ENCODE measurements at places on chromosomes 5 and 9.

DNA sequence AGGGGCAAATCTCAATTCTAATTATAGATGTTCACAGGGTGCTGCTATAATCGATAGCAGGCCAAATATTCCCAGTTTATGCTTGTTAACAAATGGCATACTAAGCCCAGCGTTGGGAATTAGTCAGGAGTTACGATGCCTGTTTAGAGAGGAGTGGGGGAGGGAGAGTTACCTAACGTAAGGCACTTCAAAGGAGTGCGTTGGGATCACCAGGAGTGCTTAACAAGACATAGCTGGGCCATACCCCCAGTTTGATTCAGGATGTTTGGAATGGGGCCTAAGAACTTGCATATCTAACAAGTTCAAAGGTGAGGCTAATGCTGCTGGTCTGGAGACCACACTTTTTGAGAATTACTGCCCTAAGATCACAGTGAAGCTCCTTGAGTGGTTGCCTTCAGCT is 14.5 kb upstream of the SRP19 start:
- DNase-seq, result no peak

GRCh38 chr9:21856301-21857094 is 54.1 kb downstream of the MTAP start:
- no peak for DNase-seq

DNA sequence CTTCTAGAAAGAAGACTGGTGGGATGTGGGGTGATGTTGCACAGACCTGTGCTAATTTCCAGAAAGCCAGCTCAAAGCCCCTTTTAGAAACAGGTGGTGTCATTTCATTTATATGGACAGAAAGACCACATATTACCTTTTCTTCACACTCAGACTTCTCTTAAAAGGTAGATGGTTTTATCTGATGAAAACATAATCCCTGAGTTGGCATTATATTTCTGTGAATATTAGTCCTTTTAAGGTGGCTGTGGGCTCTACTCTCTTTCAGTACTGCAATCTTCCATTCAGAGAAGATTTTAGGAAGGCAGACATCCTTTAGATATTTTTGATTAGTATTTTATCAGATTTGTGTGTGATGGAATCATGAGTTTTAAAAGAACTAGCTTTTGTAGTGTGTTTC is 73.2 kb downstream of the PPIC start:
- DNase-seq, result no peak

DNA sequence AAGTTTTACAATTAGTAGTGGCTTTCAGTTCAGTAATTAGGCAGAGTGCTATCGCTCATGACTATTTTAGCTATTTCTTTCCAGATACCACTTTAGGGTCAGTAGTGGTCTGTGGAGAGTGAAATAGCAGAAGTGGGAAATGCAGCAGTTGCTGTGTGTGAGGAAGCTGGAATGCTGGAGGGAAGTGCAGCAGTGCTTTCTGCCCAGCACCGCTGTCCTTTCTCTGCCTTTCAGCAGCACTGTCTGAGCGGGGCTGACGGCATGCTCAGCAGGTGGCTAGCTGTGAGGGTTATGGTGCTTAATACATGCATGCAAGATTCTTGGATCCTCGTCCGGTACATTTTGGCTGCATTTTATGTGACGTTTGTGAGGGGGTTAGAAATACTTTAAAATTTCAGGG is 213.9 kb downstream of the PBX3 start:
- DNase-seq, result no peak

- DNase-seq, result no peak
These were observed 220.9 kb downstream of the MAPKAP1 start for GRCh38 chr9:125486152-125486508.

DNA sequence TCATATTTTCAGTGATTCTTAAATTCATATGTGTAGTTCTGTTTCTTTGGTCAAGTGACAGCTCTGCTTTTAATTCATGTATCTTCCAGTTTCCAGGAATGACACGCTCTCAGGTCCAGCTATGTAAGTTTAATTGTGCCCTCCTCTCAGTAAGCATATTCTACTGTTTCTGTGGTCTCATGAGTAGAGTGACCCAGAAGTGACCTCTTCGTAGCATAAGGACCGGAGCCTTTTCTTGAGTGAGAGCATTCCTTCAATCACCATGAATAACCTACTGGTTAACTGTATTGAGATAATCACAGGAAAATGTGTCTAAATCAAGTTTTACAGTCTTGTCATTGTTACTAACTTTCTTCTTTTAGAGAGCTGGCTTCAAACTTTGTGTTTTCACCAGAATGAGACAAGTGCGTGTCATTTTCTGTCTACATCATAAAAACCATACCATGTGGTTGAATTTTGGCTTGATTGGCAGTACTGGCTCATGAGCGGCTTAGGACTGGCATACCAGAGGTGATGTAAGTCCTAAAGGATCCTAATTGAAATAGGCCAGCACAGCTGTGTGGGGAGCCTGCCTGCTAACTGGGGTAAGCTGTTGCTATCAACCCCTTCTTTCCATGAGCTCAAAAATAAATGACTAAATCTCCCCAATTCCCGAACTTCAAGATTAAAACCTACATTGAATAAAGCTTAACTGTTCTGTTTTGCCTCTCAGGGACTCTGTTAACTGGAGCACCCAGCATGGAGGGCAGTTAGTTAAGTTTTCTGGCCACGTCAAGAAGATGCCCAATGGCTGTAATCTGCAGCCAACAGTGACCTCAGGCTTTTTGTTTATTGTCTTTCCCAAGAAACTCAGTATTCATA is 4.8 kb downstream of the ADAMTSL1 start:
- DNase-seq, result no peak

DNA sequence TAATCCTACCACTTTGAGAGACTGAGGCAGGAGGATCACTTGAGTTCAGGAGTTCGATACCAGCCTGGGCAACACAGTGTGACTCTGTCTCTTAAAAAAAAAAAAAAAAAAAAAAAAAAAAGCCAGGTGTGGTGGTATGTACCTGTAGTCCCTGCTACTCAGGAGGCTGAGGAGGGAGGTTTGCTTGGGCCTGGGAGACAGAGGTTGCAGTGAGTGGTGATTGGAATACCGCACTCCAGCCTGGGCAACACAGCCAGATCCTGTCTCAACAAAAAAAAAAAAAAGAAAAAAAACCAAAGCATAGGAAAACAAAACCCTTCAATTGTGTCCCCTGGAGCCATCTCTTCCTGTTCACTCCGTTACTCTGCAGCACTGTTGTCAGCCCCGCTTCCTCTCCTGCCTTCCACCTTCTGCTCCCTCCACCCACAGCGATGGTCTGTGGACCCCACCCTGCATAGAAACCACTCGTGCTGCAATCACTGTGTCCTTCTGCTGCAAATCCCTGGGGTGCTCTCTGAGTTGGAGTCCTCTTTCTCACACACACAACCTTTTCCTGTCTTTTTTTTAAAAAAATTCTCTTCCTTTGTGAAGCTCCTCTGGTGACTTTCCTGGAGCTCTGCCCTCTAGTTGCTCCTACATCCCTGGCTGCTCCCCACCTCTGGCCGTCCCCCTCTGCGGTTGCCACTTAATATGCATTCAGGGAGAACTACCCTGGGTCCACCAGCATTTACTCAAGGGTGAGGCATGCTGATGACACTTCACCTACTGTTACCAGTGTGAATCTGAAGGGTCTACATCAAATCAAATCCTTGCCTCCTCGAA is 22.2 kb downstream of the CCT5 start:
- DNase-seq, result no peak

- DNase-seq, result no peak
These were observed 2.9 kb upstream of the ICE1 start for GRCh38 chr5:5419291-5420210.

All from activated gamma-delta T cell (primary cell).